ENCODE measurements at places on chromosomes 4 and X.

DNA sequence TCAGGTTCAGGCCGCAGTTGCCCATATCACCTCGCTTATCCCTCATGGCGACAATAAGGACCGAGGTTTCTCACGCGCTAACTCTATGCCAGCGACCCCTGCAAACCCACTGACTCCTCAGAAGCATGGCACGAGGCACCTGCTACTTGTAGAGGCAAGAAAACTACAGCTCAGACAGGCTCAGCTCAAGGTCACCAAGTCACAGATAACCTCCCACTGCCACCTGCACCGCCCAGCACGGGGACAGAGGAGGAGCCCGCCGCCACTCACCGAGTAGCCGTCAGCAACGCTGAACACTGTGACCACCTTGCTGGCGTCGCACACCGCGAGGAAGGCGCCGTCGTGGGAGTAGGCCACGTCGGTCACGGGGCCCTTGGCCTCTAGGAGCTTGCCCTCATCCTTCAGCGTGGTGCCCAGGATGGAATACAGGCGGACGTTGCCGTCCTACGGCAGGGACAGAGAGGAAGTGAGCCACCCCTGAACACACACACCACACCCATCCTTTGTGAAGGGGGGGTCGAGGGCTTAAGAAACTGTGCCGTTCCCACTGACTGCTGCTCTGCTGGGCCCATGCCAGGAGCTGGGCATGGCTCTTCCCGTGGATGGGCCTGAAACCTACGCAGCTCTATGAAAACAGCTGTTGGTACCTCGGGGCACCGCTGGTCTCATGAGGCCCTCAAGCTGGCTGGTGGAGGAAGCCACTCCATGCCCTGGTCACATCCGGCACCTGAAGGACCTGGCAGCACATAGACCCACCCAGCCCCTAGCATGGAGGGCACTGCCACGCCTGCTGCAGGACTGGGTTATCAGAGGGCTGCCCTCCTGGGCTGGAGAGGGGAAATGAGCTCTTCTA, 38.9 kb downstream of the WDR1 start:
- no peak for DNase-seq

DNA sequence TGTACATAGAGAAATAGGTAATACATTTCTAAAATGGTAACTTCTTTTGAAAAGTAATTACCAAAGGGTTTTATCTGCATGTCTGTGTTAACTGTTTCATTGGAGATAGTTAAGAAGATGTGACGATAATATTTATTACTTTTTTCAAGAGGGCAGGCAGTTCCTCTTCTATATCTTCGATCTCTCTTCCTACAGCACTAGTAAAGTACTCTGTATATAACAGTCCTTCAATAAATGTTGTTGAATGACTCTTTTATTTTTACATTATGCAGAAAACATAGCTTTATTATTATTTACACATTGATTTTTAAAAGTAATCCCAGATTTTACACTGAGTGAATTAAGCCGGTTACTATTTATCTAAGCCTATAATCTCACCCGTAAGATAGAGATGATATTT, 51.8 kb downstream of the TMPRSS11E start:
- DNase-seq = no peak

- DNase-seq = no peak
Measured at GRCh38 chr4:712093-712492, 6.5 kb downstream of the PCGF3 start.

- no peak for DNase-seq
Measured at GRCh38 chr4:139873111-139873860, 207.7 kb downstream of the MGST2 start.

DNA sequence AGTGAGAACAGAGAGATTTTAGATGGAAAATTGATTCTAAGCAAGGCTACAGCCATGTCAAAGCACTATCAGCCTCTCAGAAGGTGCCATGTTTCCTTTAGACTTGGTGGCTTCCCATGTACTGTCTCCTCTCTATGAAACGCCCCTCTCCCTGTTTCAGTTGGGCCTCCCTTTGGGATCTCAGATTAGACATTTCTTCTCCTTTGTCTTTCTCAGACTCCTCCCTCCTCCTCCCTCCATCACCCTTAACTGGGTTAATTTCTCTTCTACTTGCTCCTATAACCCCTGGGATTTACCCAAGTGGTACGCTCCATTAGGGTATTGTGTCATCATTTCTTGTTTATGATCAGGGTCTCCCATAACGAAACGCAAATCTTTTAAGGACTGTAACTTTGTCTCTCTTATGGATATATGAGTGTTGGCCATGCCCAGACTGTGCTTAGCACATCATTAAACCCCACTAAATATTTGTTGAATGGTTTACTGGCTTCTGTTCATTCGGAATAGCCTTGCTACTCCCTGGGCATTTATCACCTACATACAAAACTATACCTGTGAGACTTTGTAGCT, 106.8 kb downstream of the FAM9B start:
- no peak for DNase-seq

- no peak for DNase-seq
Measured at GRCh38 chr4:178329226-178329872, 887.1 kb upstream of the AGA start.

DNA sequence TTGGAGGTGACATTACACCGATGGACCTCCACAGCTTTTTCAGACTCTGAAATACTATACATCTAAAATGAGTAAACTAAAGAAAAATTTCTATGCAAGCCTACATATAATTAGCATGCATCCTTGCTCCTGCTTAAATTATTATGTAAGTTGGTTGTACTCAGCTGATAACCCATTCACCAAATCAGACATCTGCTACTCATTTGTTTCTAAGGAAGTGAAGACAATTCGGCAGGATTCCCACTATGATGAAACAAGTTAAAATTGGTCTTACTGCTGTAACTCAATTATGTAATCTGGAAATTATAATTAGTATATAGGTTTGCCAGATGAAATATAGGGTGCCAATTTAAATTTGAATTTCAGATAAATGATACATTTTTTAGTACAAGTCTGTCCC, 59.5 kb upstream of the FGF13 start:
- DNase-seq = no peak

- no peak for DNase-seq
Measured at GRCh38 chrX:1551959-1552546, 15.1 kb upstream of the P2RY8 start.

DNA sequence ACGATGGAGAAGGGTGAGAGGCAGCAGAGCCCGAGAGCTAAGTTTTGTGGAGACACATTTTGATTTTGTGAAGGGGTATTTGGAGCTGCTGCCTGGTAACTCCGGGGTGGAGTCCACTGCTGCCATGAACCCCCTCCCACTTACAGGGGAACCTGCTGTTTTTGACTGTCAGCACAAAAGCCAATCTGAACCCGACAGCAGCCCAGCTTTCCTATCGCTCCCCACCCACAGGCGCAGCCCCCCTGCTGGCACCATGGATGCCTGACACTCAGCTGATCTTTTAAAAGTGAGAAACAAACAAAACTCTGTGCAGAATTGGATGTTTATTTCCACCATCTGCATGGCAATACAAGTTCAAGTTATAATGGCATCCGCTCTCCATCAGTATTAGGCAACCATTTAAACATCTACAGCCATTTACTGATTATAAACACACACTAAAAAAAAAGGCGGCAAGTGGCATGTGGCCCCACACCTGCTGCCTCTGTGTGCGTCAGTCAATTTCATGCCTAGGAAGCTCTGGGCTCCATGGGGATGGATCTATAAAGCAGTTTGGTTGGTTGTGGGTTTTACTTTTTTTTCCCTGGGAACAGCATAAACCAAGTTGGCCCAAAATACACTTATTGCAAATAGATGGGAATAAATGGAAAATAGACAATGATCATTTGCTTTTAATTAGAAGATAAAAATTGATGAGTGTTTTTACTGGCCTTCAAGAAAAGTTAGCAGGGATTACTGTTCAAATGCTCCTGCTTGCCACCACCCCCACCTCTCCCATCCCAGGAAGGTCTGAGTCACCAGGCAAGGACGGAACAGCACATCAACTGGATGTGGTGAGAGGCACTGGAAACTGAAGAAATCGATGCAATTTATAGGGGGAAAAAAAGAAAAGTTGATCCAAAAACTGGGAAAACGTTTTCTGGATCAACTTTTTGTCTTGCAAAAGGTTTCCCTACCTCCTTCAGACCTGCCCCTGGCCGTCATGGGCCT, 46.0 kb downstream of the SEPSECS start:
- DNase-seq = no peak

DNA sequence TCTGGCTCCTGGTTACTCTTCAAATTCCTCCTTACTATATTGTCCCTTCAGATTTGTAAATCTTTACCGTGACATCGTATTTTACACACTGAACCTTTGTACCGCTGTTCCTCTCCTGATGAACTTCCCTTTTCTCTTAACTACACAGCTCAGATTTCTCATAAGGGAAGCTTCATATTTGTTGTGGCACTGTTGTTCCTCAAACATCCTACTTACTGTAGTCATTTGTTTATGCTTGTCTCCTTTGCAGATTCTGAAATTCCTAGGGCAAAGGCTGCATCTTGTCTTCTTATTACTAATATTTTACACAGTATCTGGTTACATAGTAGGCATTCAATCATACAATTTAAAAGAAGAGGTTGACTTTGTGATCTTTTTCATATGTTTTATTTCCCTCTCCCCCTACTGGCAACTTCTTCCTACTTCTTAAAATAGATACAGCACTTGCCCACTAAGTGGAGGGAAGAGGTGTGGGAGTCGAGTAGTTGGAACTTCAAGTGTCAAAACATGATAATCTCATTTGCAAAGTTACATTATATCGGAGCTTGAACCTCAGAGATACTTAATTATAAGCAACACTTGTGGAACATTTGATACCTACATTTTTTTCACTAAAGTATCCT, 50.0 kb downstream of the TET2 start:
- no peak for DNase-seq

DNA sequence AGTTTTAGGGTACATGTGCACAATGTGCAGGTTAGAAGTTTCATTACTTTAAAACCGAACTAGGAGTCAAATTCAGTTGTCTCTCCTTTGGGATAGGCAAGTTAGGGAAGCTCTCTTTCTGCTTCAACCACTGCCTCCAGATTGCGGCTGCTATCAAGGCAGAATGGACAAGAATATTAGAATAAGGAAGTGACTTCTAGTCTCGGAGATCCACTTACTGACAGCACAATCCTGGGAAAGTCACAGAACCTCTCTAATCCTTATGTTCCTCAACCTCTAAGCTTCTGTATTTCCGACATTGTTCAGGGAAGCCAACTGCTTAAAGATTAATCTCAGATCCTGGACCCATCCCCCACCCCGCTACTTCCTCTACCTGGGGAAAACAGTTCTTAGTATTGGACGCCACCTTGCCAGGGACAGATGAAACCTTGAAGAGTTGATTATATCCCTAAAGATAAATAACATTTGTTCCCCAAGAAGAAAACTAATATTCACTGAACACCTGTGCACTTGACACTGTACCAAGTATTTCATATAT, 2.1 kb downstream of the NUP62CL start:
- no peak for DNase-seq

DNA sequence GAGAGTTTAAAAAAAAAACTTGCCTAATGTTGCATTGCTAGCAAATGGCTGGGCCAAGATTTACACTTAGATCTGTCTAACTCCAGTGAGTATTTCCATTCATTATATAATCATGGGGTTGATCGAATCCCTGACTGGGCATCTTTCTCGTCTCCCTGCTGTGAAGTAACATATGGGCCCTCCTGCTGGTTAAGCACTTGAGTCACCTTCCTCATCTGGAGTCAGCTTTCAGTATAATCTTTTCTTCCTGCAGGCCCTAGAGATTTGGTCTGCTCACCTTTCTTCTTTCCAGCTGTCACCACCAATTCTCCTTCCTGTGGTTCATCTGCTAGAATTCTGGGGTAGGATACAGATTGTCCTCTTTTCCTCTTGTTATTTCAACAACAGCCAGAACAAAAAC, 41.6 kb downstream of the TIGD2 start:
- no peak for DNase-seq

DNA sequence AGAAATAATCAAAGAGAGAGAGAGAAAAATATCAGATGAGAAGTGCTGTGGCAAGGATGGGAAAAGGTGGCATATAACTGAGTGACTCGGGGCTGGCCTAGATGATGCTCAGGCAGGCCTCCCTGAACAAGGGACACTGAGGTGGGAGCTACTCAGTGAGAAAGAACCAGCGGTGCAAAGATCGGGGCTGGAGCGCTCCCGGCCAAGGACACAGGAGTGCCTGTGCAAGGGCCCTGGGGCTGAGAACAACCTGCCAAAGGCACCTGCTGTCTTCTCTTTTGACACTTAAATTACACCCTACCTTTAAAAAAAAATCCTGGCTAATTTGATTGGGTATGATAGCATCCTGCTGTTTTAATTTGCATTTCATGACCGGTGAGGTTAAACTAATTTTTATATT, 77.7 kb upstream of the C4orf50 start:
- DNase-seq = no peak

All from stimulated activated CD4-positive, alpha-beta T cell treated with anti-CD3 and anti-CD28 coated beads, TNF-alpha, amount 100 ng/mL, for 1 hour (primary cell).